T follicular helper cell (primary cell): ENCODE measurements at places on chromosomes 4 and X.

DNA sequence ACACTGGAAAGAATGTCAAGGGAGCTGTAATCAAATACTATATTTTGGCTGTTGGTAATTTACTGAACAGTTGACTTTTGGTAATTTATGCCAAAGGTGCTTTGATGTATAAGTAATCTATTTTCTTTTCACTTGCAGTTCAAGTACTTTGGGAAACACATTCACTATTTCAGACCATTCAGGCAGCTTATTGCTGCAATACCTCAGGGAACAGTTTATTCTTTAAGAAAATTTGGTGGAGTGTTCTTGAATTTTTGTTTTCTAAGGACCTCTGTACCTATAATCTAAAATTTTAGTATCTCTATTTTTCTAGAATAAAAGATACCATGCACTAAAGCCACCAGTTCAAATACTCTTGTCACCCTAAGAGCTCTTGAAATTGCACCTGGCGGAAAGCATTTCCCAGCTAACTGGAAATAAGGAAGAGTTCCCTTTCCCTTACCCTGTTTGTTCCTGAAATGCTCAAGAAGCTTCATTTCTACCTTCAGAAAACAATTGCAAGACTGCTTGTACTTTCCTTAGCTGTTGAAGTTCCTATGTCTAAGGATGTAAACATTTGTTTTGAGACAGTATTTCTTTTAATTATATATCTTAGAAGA is 633.5 kb upstream of the FAT1 start:
- no peak for DNase-seq

DNA sequence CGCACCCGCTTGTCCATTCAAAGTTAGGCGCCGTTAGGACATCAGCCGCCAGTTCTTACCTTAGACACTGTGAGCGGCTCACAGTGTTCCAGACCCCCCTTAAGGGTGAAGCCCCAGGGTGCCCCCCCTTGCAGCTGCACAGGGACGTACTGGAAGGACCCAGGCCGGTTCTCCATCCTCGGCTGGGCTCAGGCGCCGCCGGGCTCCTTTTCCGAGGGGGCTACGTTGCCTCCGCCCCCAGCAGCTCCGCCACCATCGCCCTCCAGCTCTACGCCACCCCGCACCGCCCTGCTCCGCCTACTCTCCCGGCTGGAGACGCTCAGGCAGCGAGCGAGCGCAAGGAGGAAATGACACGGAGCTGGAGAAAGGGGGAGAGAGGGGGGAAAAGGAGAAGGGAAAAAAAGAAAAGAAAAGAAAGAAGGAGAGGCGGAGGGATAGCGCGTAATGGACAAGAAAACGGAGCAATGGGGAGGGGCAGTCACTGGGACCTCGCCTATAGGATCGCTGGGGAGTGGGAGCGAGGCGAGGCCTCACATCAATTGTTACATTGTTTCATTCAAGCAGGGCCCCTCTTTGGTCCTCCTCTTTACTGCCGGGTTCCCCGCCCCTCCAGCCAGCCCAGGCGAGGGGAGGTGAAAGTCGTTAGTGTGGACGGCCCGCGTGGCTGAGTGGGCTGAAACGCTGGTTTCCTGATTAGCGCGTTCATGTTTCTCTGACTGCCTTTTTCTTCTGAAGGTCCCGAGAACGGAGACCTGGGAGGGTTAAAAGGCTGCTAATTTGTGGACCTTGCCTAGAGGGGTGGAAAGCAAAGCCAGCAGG is at the start of gene SHROOM4:
Gene SHROOM4 (minus strand): TSS at position 352 of the 819 bp plus-strand sequence. CDS start 176 bp downstream, at position 176.
- DNase-seq: no peak

DNA sequence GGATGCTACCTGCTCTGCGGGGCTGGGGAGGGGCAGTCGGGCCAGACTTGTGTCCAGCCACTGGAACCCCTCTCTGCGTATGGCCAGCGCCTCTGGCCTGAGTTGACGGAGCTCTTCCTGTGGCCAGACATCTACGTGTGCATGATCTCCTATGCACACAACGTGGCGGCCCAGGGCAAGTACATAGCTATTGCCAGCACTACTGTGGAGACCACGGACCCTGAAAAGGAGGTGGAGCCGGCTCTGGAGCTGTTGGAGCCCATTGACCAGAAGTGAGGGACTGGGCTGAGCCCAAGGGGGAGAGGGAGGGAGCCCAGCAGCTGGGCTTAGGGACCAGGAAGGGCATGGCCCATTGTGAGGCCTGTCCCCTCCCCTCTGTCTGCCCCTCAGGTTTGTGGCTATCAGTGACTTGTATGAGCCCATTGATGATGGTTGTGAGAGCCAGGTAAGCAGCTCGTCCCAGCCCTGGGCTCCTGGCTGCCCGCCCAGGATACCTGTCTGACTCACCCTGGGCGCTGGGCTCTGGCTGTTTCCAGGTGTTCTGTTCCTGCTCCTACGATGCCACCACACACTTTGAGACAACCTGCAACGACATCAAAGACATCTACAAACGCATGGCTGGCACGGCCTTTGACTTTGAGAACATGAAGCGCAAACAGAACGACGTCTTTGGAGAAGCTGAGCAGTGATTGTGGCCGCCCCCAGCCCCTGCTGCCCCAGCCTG is 1.8 kb upstream of the FAM50A start:
- no peak for DNase-seq

DNA sequence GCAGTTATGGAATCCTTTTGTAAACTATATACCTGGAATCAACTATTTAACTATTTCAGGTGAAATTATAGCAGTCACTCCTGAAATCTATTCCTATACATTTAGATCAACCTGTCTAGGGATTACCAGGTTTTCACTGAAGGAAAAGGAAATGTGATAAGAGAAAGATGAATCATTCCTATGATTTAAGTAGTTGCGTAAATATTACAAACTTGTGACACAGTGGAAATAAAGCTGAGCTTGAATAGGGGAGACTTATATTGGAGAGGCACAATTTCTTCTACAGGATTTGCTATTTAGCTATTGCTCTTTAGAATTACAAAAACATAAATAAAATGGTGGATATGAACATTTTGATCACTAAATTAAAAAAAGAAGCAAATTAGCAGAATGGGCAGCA is 284.1 kb upstream of the EPHA5 start:
- no peak for DNase-seq

- DNase-seq: no peak
These were observed 5.6 kb upstream of the DLG3 start for GRCh38 chrX:70439016-70439415.

- no peak for DNase-seq
These were observed 1.4 kb downstream of the AR start for GRCh38 chrX:67545036-67545821.

GRCh38 chr4:20276848-20277247 is 25.1 kb downstream of the SLIT2 start:
- no peak for DNase-seq

GRCh38 chr4:169152899-169153298 is 117.9 kb downstream of the SH3RF1 start:
- DNase-seq: no peak

GRCh38 chr4:75844151-75844662 is 58.0 kb downstream of the PPEF2 start:
- no peak for DNase-seq

DNA sequence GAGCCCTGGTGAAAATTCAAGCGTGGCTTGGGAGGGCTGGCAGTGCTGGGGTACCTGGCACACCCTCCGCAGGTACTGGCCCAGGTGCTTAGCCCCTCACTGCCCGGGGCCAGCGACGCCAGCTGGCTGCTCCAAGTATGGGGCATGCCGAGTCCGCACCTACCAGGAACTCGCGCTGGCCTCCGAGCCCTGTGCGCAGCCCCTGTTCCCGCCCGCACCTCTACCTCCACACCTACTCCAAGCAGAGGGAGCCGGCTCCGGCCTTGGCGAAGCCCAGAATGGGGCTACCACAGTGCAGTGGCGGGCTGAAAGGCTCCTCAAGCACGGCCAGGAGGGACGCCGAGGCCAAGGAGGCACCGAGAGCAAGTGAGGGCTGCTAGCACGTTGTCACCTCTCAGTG is 14.9 kb upstream of the DHX15 start:
- DNase-seq: no peak

- no peak for DNase-seq
These were observed 567.4 kb upstream of the GALNT7 start for GRCh38 chr4:172601195-172601594.

GRCh38 chrX:37686369-37686995 is 891 bp downstream of the XK start:
- DNase-seq: no peak

DNA sequence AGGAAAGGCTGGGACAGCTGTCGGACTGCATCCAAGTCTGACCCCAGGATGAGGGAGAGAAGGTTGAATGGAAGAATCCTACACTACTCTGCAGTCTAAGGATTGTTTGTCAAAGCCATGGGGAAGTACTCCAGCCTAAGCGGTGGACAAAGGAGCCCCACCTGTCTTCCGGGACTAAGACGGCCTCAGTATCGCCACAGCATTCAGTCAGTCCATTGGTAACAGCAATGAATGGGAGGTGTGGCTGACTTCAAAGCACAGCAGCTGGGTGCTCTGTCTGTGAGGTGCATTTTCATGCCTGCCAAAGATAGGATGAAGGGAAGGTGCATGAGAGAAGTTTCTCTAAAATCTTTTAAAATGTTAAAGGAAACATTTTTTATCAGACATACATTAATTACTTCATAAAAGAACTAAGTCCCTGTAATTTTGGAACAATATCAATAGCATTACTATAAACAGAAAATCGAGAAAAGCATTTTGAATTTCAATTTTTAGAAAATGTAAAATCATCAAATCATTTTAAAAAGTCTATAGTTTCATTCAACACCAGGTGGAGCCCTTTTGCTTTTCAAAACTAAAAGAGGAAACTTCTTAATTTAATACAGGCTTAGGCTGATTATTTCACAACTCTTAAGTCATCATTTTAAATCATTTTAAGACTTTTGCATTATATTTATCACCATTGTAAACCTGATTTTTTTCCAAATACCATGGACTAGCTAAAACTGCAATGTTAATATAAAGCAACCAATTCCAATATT is 27.6 kb upstream of the INTU start:
- DNase-seq: no peak

DNA sequence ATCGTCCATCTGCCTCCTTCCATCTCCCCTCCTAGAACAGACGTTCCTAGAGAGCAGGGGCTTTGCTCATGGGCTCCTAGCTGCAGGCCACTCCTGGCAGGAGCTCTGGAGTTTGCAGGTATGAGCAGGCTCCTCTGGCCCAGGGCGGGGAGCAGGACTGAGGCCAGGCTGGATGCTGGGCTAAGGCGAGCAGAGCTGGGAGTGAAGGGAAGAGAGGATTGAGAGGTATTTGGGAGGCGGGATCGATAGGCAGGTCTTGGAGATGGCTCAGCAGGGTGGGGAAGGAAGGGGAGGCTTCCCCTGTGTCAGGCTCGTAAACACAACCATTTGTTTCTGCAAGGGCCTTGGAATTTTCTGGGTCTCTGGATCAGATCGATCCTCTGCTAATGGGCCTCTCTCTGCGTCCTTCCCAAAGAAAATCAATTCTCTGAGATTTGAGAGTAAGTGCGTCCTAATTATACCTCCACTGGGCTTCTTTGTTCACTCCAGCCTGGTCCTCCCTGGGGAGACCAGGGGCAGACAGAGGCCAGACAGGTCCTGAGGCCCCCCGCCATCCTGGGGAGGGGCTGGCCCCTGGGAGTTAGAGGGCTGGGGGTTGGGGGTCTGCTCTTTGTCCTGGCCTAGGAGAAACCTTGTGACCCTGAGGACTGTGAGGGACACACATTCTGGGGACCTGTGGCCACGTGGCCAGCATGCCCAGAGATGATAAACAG is 94.8 kb upstream of the PSAPL1 start:
- DNase-seq: no peak

DNA sequence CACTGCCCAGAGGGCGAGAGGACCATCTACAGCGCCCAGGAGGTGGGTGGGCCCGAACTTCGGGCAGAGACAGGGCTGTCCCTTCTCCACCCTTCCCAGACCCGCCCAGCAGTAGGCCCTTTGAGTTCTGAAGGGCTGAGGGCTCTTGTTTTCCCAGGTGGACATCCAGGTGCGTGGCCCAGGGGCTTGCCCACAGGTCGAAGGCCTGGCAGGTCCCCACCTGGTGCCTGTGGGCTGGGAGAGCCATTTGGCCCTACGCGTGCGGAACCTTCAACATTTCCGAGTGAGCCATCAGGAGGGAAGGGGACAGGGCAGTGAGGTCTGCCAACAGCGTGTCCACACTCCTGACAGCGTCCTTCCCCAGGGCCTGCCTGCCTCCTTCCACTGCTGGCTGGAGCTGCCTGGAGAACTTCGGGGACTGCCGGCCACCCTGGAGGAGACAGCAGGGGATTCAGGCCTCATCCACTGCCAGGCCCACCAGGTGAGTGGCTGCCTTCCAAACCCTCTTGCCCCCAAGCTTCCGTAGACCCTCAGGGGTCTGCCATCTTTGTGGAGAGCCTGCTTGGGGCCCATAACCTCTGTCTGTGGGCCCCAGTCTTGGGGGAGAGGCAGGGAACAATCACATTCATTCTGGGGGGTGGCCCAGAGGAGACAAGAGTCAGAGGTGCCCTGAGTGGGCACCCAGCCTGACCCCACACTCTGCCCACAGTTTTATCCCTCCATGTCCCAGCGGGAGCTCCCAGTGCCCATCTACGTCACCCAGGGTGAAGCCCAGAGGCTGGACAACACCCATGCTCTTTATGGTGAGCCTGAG is 6.8 kb downstream of the PLXNB3 start:
- no peak for DNase-seq

GRCh38 chrX:40514376-40514775 is 66.4 kb upstream of the ATP6AP2 start:
- DNase-seq: no peak

DNA sequence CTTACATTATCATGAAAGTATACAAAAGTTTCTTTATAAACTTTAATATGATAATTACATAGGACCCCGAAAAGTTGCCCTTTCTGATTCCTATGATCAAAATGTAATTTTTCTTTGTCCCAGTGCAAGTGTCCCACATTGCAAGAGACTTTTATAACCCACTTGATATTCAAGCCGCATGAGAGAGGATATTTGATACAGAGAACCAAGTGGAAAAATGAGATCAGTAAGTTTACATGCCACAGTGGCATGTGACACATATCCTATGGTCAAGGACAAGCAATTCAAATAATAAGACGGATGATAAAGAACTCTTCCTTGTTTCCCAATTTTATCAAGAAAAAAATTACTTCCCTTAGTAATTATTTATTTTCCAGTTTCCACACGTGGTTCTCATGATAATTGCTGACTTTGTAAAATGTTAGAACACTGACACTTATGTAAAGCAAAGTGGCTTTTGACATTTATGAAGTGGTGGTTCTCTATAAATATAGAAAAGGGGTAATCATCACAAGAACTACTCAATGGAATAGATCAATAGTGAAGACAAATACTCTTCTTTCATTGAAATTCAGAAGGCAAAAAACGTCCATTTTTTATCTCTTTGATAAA is 273.7 kb upstream of the NOCT start:
- no peak for DNase-seq
